ENCODE measurements at places on chromosomes 1 and 21.

DNA sequence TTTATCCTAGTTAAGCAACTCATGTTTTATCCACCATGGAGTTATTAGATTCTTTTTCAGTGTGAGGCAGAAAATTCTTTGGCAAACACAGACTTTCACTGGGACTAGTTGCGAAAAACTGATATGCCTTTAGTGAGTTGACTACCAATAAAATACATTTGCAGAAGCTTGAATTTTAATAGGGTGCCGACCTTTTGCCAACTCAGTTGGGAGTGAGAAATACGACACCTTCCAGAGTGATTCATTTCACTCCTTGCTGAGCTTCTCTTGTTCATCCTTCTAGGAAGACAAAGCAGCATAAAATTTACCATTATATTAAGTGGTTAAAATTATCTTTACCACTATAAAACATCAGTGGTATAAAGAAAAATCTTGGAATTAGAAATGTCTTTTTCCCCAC lies 1.2 kb upstream of the KRTAP23-1 start:
- DNase-seq = no peak

- peak; percentile 80 for DNase-seq
Measured at GRCh38 chr1:209870151-209870831, 42.5 kb downstream of the UTP25 start.

DNA sequence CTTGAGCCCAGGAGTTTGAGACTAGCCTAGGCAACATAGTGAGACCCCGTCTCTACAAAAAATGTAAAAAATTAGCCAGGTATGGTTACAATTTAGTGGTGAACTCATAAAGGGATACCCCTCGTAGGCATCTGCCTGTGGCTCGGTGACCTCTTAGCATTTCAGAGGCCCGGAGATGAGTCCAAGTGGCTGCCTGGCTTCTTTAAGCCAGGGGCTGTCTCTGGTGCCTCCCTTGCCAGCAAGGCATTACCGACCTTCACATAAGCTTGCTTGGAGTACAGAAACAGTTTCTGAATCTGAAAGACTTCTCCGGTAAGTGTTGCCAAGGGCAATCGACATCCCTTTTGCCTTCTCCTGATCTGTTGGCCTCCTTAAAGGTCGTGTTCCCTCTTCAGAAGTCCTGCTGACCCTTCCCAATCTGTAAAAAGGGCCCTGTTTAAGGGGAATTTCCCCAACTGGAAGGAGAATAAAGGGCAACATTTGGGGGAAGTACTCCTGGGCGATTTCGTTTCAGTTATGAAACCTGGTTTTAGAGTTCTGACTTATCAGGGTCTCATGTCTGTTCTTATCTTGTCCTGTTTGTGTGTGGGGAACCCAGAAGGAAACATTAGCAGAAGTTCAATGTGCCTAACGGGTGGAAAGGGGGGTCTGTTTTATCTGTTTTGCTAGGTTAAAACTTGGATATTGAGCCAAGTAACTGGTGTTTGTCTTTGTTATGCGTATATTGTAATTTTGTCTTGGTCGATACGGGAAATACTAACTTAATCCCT lies 32.9 kb downstream of the KIFAP3 start:
- DNase-seq = no peak

GRCh38 chr21:42553435-42553834 lies 39.8 kb downstream of the SLC37A1 start:
- DNase-seq = no peak

DNA sequence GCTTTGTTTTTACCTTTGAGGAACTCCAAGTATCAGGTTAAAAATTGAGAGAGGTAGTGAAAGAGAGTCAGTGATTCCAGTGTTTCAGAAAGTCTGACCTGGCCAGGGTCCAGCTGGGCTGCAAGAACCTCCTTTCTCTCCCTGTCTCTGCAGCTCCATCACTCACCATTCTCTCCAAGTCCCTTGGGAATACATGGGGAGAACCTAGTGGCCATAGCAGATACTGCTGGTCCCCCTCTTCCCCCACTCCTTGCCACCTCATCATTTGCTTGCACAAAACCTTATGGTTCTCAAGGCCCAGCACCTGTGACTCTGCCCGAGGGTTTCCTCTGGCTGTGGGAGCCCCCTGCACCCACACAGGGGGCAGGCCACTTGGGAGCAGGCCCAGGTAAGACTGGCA lies 279.5 kb downstream of the KIF26B start:
- DNase-seq = peak; percentile 41

DNA sequence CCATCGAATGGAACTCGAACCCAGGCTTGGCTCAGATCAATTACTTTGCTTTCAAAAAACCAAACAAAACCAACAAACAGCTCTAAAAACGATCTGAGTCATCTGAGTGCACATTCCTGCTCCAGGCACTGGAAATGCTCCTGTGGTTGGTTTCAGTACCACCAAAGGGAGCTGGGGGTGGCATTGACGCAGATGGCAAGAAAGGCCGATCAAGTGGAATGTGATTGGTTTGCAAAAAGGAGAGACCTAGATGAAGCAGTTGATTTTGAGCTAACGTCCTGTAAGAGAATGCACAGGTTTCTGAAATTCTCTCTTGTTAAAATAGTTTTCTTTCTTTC lies 39.5 kb downstream of the PIK3CD start:
- no peak for DNase-seq

- DNase-seq = no peak
Measured at GRCh38 chr21:17440969-17441368, 71.9 kb upstream of the CXADR start.

DNA sequence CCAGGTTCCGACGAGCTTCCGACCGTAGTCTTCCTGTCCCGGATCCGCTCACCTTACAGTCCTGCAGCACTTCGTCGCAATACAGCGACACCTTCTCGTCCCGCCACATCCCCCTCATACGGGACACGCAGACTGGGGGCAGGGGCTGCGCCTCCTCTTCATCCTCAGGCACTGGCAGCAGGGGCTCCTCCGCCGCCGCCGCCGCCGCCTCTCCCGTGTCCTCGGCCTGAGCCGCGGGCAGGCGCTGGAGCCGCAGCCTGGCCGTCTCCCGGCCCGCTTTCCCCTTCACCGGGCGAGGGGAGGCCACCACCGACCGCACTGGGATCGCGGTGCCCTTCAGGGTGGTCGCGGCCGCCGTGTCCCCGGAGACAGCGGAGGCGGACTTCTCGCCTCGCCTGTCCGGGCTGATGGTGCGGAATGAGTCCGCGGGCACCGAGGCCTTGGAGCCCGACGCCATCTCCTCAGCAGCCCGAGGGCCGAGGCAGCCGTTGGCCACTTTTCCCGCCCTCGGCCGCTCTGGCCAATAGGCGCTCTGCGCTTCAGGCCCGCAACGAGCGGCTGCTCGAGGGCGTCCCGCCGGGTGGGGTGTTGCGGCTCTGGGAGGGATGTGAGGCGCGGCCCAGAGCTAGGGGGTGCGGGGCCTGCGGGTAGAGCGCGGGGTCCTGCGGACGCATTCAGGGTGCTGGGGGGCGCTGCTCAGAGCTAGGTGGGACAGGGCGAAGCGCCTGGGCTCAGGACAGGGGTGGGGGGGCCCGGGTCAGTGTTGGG lies at the start of gene SHCBP1L:
SHCBP1L (minus strand) TSS at position 490 of the 768 bp plus-strand sequence; CDS start at position 457, 33 bp downstream.
- DNase-seq = no peak

DNA sequence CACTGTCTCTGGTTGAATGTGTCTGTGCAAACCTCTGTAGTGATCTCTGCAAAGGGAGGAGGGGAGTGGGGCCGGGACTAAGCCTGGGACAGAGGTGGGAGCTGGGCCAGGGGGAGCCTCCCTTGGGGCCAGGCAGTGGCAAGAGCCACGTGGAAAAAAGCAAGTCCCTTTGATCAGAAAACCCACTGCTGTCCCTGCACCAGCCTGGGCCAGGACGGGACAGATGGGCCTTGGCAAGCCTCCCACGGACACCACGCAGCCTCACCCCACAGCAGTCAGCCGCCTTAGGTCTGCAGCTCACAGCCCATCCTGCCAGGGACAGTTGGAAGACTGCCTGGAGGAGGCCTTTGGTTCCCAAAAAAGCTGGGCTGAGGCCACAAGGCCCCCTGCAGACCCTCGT lies 11.7 kb upstream of the TRAPPC10 start:
- DNase-seq = no peak

- DNase-seq = no peak
Measured at GRCh38 chr1:19365721-19366120, 53.6 kb downstream of the SLC66A1 start.

DNA sequence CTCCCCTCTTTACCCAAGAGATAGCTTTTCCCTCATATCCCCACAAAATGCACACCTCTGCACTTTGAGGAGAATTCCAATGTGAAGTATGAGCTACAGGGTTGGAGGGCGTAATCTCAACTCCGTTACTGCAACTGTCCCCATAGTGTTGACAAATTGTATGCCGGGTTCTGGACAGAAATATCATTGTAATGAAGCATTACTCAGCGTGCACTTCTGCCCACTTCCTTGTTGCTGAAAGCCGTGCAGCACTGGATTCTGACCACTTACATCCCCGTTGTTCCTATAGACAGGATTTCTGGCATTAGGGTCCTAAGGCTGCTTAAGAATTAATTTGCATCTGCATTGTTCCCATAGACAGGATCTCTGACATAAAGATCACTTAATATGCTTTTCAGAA lies 205.6 kb downstream of the RHOU start:
- DNase-seq = no peak

DNA sequence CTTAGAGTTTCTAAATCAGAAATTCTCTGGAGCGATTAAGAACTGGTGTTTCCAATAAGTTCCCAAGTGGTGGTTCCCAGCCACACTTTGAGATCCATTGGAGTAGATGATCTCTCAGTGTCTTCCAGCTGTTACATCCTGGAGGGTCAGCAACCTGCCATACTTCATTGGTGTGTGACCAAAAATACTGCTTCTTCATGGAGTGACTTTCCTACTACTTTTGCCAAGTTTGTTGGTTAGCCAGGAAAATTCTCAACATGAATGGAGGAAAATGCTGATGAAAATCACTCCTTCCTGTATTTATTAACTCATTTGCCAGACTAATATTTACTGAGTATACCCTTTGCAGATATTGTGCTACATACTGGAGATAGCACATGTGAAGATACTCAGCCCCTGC lies 186.1 kb downstream of the FGGY start:
- no peak for DNase-seq

GRCh38 chr1:218754477-218754876 lies 409.3 kb downstream of the TGFB2 start:
- no peak for DNase-seq

DNA sequence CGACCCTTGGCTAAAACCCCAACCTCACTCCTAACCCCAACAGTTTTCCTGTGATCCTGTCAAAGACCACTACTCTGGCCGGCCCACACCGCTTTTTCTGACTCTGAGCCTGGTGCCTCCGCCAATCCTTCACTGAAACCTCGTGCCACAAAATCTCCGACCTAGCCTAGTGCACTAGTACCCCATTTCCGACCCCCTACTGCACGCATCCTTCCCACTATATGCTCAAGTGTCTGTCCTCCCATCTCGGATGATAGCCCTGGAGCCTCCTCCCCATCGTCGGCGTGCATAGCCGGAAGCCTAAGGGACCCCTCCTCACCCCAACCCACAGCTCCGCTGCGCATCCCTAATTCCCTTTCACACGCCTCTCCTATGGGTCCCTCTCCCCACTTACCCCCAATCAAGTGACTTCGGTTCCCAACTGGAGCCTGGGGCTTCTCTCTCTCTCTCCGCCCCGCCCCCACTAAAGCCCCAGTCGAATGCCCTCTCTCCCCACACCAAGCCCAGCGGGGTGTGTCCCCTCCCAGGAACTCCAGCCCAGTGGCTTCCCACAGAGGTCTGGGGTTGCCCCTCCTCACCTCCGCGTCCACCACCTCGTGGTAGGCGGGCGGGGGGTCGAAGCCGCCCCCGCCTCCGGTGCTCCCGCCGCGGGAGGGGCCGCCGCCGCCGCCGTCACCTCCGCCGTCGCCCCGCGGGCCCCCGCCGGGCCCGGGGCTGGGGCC lies 791 bp downstream of the USP24 start:
- peak; percentile 81 for DNase-seq

GRCh38 chr1:210678306-210678705 lies 349.6 kb downstream of the HHAT start:
- DNase-seq = no peak

DNA sequence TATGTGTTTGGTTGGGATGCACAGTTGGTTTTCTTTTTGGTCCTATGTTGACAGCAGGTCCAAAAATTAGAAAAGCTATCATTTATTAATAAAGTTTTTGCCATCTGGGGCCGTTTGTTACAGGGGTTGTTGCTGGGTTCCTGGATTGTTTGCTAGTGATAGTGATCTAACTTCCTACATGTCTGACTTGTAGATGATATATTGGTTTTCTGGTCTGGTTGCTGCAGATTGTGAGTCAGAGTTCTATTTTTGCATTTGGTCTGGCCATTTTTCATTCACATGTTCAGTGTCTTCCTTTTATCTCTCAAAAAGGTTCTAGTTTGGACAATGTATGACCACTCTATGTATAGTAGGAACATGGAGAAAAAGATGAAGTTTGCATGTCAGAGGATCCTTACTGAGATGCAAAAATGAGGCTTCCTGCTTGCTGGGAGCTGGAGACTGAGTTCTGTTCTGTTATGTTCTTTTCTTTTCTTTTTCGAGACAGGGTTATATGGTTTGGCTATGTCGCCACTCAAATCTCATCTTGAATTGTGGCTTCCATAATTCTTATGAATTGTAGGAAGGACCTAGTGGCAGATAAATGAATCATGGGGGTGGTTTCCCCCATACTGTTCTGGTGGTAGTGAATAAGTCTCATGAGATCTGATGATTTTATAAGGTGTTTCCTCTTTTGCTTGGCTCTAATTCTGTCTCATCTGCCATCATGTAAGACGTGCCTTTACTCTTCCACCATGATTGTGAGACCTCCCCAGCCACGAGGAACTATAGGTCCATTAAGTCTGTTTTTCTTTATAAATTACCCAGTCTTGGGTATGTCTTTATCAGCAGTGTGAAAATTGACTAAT lies 4.2 kb upstream of the NVL start:
- no peak for DNase-seq

GRCh38 chr1:96580920-96581319 lies 140.7 kb upstream of the PTBP2 start:
- no peak for DNase-seq

DNA sequence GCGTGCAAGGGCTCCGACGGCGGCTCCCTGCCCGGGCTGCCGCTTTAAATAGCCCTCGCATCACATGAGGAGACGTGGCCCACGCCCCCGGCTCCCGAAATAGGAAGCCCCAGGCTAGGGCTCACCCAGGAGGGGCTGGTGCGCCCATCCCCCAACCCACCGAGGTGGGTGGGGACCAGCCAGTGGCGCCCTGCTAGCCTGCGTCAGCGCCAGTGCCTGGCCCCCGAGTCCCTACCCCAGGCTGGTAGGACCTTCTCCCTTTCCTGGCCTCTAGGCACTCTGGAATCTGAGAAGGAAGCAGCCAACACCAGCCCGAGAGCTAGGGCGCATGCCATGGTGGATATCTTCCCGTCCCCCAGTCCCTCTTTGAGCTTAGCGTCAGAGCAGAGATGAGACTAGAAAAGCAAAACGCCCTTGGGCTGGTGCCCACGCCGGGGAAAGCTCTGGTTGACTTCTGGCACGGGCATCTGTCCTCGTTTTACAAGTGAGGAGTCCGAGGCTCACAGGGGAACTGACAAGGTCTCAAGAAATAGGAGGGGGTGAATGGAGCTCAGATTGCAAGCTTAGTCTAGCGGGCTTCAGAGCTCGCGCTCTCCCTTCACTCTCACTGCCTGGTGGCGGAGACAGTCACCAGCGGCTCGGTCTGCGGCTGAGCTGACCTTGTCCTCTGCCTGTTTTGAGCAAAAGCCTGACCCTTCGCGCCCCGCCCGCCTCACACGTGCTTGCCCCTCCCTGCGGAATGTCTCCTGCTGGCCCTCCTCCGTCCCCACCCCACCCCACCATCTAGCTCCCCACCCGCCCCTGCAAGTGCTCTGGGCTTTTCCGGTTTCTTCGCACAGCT lies at the start of gene FABP3:
FABP3 (minus strand) TSS at position 21 of the 841 bp plus-strand sequence. CDS start 62 bp downstream, outside the sequence.
- peak; percentile 70 for DNase-seq
